ENCODE measurements at places on chromosomes 4 and X.
A peak's percentile ranks its signal among the peaks of the same experiment; 100 is the strongest.

DNA sequence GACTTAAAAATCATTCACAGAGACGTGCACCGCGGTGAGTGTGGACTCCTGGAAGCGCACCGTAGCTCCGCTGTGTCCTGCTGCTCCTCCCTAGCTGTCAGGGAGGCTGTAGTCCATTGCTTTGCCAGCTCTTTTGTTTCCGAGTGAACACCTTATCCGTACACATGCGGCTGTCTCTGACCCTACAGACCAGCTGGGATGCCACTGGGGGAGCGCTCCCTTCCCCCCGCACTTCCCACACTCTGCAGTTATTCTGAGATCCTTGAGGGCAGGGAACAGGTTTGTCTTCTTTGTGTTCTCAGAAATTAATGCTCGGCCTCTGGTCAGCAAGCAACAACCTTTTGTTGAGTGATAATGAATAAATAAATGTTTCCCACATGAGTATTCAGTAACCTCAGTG lies 33.7 kb upstream of the MSANTD1 start:
- DNase-seq = no peak

- DNase-seq = no peak
Measured at GRCh38 chr4:154015578-154015977, 226.7 kb upstream of the SFRP2 start.

DNA sequence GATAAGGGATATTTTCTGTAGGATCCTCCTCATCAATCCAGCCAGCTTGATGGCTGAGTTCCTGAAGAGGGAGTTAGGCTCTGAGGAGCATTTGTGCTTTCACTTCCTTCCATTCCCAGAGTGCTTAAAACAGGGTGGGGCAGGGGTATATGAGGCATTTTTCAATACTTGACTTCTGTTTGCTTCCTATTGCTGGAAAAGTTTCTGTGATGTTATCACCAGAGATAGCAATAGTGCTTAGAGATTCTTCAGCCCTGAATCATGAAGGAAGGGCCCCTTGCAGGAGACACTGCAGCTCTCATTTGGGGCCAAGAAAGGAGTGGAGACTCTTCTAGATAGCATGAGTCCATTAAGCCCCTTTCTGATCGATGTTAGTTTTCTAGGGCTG lies 166.7 kb upstream of the RPS6KA3 start:
- no peak for DNase-seq

GRCh38 chrX:42809569-42809968 lies 31.6 kb upstream of the PPP1R2C start:
- no peak for DNase-seq

DNA sequence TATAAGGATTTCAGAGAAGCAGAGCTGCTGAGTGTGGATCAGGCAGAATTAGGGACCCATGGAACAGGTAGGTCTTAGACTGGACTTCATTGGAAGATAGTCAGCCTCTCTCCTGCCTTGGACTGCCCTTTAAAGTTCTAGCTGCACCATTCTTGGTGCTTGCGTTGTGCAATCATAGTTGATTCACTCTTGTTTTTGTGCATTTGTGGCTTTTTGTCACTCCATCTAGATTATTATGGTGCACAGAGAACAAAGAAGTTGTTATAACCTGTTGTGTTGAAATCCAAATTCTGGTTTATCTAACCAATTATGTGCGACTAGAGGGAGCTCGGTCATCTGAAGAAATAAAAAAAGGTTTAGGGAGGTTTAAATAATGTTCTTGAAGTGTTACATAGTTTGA lies 59.3 kb downstream of the JADE1 start:
- DNase-seq = no peak

DNA sequence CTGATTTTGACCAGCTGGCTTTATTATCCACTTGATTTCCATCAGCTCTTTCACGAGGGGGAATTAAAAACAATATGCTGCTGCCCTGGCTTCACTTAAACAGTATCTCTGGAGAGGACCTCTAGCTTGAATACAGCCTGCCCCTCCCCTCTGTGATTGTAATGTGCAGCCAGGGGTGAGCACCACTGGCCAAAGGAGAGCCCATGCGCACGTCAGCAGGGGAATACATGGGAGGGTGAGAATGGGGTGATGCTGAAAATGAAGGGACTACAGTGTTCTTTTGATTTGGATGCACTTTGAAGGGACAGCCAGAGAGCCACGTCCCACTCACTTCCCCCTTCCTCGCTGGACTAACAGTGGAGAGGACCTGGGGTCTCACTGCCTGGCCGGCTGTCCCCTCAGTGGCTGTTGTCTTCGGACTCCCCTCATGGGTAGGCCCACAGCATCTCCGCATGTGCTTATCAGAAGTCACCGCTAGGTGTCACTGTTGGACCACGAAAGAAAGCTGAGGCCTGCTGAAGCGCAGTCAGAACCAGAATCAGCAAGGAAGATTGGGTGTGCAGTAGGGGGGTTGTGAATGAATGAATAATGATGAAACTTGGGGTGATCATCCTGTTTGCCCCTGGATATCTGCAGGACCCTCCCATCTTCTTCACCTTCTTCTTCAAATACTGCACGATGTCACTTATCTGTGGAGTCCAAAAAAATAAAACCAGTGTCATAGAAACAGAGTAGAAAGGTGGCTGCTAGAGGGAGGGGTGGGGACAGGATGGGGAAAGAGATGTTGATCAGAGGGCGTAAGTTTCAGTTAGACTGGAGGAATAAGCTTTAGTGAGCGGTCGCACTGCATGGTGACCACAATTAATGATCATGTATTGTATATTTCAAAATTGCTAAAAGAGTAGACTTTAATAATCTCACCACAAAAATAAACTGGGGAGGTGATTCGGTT lies 32.8 kb downstream of the CLCN4 start:
- DNase-seq = peak; percentile 75

DNA sequence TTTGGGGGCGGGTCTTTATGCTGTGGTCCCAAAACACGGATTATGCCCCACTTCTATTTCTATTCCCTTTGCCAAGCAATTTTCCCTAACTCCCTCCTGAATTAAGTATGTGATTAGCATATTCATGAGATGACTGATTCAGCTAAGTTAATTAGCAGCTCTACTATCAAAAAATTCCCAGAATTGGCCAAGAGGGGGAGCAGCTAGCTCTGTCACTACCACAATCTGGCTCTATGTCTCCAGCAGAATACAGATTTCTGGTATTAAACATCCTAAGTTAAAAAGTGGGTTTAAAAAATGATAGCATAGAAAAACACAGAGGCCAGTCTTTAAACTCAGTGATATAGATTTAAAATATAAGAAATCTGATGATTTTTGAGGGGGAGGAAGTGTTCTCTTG lies 80.3 kb downstream of the GPC4 start:
- DNase-seq = no peak

DNA sequence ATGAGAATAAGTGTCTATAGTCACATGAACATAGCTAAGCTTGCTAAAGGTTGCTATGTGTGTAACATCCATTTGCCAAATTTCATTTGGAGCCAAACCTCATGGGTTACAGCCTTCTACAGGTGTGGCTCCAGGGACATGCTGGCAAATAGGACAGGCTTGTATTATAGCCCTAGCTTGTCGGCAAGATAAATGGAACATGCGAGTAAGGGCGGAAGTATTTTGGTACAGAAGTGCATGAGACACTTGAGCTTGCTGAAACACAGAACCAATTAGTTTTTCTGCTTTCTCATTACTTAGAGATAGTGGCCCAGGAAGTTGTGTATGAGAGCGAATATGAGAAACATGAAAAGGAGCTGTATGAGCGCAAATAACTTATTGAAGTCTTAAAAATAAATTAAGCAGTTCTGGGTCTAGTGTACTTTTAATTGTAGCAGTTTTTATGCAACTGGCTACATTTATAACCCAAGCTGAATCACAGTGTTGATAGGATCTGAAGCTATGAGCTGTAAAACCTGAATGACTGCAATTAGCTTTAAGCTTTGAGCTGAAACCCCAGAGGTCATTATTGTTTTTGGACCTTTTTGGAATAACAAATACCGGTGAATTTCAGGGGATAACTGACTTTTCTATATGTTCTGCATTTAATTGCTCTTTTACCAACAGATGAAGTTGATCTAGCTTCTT lies 64.6 kb downstream of the KDM5C start:
- no peak for DNase-seq

- peak; percentile 35 for DNase-seq
Measured at GRCh38 chrX:131068945-131069719, 11.0 kb downstream of the ARHGAP36 start.

- no peak for DNase-seq
Measured at GRCh38 chrX:139049465-139049864, 337.9 kb upstream of the FGF13 start.
